ENCODE measurements at places on chromosomes 3 and 15.
A peak's percentile ranks its signal among the peaks of the same experiment; 100 is the strongest.

GRCh38 chr15:40307421-40308211 is at the start of gene PLCB2:
TSS of gene PLCB2 (minus strand) at chr15:40307935. CDS start at chr15:40307672, 263 bp downstream.
- peak; percentile 54 for DNase-seq

DNA sequence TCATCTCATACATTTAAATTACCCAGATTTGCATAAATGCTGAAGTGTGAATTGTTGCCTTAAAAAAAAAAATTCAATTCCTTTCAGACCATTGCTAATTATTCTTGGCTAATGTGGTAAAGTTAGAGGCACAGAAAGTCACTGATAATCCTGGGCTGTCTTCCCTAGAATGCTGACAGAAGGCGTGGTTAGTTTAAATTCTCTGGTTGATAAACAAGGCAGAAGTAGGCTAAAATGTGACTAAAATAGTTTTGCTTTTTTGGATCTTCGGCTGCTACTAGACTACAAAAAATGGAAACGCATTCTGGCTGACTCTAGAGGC is 193.7 kb downstream of the OTOL1 start:
- DNase-seq: no peak

GRCh38 chr3:79326642-79327041 is 441.2 kb downstream of the ROBO1 start:
- no peak for DNase-seq

DNA sequence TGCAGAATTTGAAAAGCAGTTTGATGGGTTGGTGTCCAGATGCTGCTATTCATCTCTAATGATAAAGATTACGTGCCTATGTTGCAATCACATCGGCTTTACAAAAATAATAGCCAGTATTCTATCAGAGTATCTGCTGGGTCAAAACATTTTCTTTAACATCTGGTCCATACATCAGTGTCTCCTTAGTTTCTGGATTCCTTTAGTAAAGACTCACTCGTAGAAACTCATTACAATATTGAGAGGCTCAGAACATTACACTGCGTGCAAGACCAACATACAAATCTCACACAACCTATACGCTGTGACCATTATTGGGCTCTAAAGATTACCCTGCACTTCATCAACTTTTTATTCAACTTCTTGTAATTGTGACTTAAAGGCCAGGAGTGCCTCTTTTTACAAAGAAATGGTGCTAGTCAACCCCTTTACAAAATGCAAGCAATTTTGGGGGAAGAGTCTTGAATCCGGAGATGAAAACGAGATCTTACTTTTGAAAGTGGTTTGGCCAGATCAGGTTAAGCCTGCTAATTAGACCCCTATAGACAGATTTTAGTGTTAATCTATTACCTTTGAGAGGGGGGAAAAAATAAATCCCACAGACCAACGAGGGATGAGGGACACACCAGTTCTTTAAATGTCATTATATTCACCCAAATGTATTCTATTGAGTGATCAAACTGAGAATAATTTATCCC is 2.9 kb downstream of the TRA2B start:
- no peak for DNase-seq

DNA sequence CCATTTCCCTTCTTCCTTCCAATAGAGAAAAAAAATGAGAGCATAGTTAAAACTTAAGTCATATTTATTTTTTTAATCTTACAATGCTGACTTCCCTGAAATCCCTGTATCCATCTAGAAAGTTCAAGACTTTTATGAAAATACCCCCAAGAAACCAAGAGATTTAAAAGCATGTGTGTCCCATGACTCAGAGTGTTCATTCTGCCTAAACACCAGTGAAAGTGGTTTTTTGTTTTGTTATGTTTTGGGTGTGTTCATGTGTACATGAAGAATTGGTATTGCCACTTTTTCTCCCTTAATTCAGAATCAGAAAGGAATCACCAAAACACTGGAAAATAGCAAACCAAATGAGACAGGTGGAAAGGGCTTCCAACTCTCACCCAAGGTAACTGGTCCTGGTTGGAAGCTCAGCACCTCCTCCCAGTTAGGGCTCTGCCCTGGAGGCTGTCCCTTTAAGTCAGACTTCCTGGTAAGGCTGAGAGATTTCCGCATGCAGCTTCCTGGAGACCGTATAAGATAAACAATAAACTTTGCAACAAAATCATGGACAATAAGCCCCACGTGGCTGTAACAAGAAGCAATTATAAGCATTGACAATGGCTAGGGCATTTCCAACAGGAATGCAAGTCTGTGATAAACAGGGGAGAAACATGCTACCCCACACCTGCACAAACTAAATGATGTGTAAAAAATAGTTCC is 121.9 kb upstream of the ARHGEF3 start:
- no peak for DNase-seq

GRCh38 chr3:191997093-191997492 is 536.1 kb downstream of the PYDC2 start:
- no peak for DNase-seq

DNA sequence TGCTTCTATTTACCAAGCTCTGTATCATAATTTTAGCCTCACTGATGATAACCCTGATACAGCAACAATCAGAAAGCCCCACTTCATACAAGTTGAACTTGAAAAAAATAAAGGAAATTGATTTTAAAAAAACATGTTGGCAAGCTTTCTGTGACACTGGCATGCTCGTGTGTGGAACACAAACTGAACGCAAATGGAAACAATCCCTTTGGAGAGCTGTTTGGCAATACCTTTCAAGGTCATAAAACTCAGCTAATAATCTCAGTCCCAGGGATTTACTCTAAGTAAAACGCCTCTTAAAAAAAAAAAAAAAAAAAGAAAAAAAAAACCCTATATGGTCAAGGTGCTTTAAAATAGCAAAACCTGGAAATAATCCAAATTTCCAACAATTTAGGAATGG is 166.7 kb upstream of the BCL6 start:
- no peak for DNase-seq

GRCh38 chr3:127497676-127498075 is 92.9 kb downstream of the TPRA1 start:
- no peak for DNase-seq

DNA sequence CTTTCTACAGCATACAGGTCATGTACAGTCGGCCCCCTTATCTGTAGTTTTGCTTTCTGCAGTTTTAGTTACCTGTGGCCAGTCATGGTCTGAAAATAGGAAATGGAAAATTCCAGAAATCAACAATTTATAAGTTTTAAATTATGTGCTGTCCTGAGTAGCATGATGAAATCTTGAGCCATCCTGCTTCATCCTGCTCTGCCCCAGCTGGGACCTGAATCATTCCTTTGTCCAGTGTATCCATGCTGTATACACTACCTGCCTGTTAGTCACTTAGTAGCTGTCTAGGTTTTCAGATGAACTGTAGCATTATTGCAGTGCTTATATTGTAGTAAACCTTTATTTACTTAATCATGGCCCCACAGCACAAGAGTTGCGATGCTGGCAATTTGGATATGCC is 44.8 kb downstream of the AP4E1 start:
- no peak for DNase-seq

DNA sequence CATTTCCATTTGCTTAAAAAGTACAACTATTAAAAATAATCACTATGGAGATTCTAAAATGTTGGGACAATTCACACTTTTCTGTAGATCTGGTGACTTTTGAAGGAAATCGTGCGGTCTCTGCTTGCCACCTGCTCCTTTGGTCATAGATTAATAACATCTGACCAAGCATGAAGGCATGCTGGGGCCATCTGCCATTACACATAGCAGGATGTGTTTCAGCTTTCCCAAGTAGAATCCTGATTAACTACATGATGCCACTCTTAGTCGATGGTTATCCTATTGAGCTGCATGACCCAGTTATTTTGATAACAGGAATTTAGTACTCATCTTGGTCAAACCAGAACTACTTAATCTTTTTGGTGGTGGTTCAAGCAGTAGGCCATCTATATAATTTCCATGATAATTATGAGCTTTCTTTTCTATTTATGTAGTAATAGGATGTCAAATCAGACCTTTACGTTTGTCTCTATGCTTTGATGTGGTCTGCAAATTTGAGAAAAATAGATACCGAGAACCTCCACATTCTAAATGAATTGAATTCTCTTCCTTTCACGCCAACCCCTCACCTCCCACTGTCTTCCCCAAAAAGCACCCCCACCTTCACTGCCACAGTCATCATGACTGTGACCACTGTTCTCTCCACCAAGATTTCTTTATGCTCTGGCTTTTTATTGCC is 158.1 kb downstream of the DIPK2A start:
- no peak for DNase-seq

- no peak for DNase-seq
Observed at GRCh38 chr3:137347132-137347531, 389.3 kb downstream of the IL20RB start.

DNA sequence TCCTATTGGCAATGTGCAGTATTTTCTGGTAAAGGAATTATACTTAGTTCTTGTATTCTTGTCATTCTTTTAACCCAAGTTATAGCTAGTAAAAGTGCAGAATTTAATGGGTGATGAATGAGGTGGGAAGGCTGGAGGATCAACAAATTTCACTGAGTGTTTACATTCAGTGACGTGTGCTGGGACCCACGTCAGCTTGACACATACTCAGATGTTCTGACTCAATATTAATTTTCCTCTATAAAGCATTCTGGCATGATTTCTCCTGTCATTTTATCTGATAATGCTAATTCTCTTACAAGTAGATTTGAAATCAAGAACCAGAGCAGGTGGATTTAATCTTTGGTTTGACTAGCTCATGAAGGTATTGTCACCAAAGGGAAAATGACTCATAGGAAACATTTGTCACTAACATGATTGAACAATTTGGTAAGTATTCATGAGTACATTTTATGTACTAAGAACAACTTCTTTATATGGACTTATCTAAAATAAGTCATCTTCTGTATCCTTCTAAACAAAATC is 71.0 kb upstream of the SYNPR start:
- no peak for DNase-seq

- DNase-seq: no peak
Observed at GRCh38 chr15:64090527-64090926, 3.1 kb downstream of the CIAO2A start.

DNA sequence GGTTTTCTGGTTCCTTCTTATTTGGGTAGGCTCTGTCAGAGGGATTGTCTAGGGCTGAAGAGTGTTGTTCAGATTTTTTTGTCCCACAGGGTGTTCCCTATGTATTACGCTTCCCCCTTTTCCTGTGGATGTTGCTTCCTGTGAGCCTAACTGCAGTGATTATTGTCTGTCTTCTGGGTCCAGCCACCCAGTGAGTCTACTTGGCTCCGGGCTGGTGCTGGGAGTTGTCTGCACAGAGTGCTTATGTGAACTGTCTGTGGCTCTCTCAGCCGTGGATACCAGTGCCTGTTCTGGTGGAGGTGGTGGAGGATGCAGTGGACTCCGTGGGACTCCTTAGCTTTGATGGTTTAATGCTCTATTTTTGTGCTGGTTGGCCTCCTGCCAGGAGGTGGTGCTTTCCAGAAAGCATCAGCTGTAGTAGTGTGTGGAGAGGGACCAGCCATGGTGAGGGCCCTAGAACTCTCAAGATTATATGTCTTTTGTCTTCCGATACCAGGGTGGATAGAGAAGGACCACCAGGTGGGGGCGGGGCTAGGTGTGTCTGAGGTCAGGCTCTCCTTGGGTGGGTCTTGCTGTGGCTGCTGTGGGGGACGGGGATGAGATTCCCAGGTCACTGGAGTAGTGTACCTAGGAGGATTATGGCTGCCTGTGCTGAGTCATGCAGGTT is 53.8 kb downstream of the CCDC66 start:
- no peak for DNase-seq

- no peak for DNase-seq
Observed at GRCh38 chr3:169636928-169637327, 26.6 kb downstream of the MECOM start.

DNA sequence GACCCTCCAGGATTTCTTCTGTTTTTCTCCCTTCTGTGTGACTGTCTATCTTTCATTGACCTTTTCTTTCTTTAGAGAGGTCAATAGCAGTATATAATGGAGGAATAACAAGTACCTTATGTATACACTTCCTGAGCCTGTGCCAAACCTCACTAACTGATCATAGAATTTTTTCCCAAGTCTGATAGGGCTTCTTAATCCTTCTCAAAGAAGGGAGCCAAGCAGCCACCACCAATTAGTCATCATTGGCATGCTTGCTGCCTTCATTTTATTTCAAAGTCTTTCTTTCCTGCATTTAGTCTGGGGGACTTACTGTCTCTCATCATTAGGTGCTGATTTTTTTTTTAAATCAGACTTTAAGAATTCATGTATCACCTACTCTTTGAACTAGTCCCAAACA is 327.0 kb downstream of the FEZF2 start:
- DNase-seq: no peak

- DNase-seq: no peak
Observed at GRCh38 chr15:25783607-25784540, 79.3 kb downstream of the ATP10A start.

- DNase-seq: peak; percentile 9
Observed at GRCh38 chr15:99473981-99474906, 91.5 kb upstream of the MEF2A start.

- DNase-seq: peak; percentile 83
Observed at GRCh38 chr15:28086175-28086703, 12.9 kb downstream of the OCA2 start.

DNA sequence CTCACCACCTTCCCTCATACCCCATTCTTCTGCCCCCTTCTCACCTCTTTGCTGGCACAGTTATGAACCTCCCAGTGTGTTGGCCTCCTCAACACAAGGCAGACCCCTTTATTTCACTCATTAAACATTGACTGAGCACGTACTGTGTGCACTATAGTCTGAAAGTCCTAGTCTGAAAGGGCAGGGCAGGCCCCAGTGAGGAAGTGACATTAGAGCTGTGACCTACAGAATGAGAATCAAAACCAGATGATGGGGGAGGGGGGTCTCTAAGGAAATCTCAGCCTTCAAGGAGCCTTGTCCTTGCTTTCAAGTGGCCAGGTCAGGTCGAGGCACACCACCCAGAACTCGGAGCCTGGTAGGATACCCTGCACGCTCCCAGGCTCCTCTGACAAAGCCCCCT is 3.5 kb downstream of the SLC28A1 start:
- DNase-seq: no peak

- DNase-seq: no peak
Observed at GRCh38 chr3:123876858-123877257, 7.3 kb downstream of the MYLK start.

DNA sequence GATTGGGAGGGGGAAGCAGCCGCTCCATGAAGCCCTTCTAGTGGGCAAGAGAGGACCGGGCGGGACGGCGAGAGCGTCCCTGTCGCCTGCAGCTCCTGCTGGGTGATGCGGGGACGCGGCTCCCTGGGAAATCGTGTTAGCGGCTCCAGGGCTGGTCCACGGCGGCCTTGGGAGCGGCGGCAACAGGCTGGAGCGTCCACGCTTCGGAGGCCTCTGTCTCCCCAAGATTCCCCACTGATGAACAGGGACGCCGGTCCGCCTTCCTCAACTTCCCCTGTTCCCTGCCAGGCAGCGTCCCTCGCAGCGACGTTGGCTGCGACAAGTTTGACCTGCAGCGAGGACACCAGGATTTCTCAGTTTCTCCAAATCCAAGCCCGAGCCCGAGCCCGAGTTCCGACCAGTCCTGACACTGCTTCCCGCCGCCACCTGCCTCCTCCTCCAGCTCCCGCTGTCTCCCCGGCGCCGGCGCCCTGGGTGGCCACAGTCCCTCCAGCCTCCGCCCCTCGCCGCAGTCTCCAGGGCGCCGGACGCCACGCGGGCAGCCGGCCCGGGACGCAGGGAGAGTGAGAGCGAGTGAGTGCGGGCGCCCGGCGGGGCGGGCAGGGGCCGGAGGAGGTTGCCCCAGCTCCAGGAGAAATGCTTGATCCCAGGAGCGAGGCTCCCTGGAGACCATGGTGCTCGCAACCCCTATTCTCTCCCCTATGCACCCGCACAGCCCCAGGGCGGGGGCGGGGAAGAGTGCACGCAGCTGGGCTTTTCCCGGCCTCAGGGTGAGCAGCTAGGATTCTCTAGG is 78.1 kb upstream of the RNF7 start:
- DNase-seq: peak; percentile 82

- DNase-seq: no peak
Observed at GRCh38 chr15:33089878-33090757, 104.4 kb downstream of the FMN1 start.
